Glutamatergic neuron (in vitro differentiated cells): ENCODE measurements at places on chromosomes 3 and 15. TPM values are rescaled to one million over a fixed set of nuclear protein-coding genes. Genes with fewer than 3 reads are reported as not detected.

DNA sequence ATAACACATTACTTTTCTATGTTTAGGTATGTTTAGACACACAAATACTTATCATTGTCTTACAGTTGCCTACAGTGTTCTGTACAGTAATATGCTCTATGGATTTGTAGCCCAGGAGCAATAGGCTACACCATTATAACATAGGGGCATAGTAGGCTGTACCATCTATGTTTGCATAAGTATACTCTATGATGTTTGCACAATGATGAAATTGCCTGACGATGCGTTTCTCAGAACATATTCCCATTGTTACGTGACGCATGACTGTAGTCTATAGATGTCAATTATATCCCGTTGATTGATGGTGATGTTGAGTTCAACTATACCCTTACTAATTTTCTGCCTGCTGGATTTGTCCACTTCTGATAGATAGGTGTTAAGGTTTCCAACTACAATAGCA, 139.4 kb upstream of the PFN2 start:
- H3K4me3 ChIP-seq, result no peak overlapping the region
- no peaks in the 10 kb centered on the region for H3K36me3 ChIP-seq
- H3K4me1 ChIP-seq, result peaks cover 39% of the 10 kb centered on the region
- no peak for DNase-seq

GRCh38 chr3:194101592-194102432, 34.1 kb upstream of the HES1 start:
- no peaks in the 10 kb centered on the region for H3K36me3 ChIP-seq
- no peak overlapping the region for H3K27ac ChIP-seq
- no peak for DNase-seq
- H3K27me3 ChIP-seq, result peaks cover 3% of the 10 kb centered on the region
- H3K4me3 ChIP-seq, result no peak overlapping the region

GRCh38 chr15:68310804-68311463, 33.4 kb downstream of the FEM1B start:
- peak overlapping the region; percentile 82 for H3K27ac ChIP-seq
- no peaks in the 10 kb centered on the region for H3K36me3 ChIP-seq
- DNase-seq, result no peak
- H3K4me1 ChIP-seq, result peaks cover 40% of the 10 kb centered on the region

Gene KIF7
- total RNA-seq, result 9.3 TPM
